ENCODE measurements at places on chromosomes 12 and 14.

- no peak overlapping the region for H3K27ac ChIP-seq
- H3K4me3 ChIP-seq, result no peak overlapping the region
- DNase-seq, result no peak
- H3K27me3 ChIP-seq, result peaks cover 35% of the 10 kb centered on the region
- H3K4me1 ChIP-seq, result no peaks in the 10 kb centered on the region
- no peaks in the 10 kb centered on the region for H3K36me3 ChIP-seq
These were observed 1.7 kb downstream of the OLR1 start for GRCh38 chr12:10170216-10170615.

DNA sequence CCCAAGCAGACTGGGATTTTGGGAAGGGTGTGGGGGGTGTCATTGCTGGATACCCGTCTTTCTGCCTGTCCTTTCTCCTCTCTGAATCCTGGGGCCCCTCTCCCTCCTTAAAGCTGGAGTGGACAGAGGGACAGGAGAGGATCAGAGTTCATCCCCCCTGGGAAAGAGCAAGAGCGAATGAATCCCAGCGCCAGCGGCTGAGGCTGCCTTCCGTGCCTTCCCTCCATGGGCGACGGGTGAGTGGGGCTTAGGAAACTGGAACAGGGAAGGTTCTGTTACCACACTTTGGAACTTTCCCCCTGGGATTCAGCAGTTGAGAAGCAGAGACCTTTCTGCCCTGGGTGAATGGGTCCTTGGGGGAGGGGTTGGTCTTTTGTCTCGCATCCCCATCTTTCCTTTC is 16.2 kb upstream of the RIN3 start:
- no peak for DNase-seq
- H3K36me3 ChIP-seq, result no peaks in the 10 kb centered on the region
- H3K27ac ChIP-seq, result no peak overlapping the region
- no peaks in the 10 kb centered on the region for H3K4me1 ChIP-seq

DNA sequence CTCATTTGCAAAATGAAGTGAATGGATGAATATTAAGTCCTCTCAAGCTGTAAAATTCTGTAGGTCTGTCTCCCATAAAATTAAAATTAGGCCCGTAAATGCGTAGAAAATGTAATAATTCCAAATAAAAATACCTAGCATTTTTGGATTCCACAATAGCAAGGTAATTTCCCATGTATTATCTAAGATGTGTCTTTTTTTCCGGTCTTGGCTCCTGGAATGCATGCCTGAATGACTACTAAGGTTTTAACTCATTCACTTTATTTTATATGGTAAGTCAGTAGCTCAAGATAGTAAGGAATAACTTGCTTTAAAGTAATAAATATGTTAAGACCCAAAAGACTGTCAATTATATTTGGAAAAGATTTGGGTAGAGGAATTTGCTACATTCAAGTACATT is 11.1 kb downstream of the TXNRD1 start:
- H3K36me3 ChIP-seq, result no peaks in the 10 kb centered on the region
- H3K27ac ChIP-seq, result no peak overlapping the region
- H3K4me1 ChIP-seq, result no peaks in the 10 kb centered on the region
- no peak for DNase-seq

DNA sequence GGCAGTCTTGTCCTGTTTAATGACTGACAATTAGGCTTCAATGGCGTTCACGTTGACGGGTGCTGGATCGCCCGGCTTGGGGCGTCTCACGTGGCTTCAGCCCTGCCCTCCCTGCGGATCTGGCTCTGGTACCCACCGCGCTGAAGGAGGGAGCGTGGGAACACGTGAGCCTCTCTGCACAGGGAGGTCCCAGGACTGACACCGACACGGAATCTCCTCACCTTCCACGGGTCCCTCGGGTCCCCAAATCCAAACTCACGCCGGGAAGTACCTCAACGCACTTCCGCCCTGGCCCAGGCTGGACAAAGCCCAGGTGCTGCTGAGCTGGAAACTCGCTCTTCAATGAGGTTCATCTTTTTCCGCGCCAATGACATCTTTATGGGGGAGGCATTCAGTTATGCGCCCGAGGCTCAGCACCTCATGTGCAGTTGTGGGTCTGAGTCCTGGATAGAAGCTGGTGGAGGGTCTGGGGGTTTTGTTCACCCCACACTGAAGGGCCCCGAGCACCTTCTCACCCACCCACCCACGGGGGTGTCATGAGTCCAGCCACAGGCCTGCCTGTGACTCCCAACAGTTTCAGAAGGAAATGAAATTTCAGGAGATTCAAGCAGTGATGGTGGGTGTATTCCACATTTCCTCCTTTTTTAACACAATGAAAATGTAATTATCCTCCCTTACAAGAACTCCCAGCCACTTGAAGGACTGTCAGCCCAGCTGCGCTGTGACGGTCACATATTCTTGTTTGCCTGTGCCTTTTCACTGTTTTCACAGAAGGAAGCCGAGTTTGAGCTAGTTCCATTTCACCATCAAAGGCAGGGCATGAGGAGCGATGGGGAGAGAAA is 251.7 kb upstream of the SFSWAP start:
- no peak overlapping the region for H3K4me3 ChIP-seq
- H3K27me3 ChIP-seq, result no peaks in the 10 kb centered on the region
- no peak overlapping the region for H3K27ac ChIP-seq
- H3K36me3 ChIP-seq, result no peaks in the 10 kb centered on the region

GRCh38 chr12:109596418-109597244 is 23.0 kb downstream of the MVK start:
- no peak overlapping the region for H3K4me3 ChIP-seq
- H3K4me1 ChIP-seq, result 0 out of 2 replicates have a peak, but pooled peaks cover 2% of the 10 kb centered on the region
- no peak for DNase-seq
- peaks cover 35% of the 10 kb centered on the region for H3K36me3 ChIP-seq

DNA sequence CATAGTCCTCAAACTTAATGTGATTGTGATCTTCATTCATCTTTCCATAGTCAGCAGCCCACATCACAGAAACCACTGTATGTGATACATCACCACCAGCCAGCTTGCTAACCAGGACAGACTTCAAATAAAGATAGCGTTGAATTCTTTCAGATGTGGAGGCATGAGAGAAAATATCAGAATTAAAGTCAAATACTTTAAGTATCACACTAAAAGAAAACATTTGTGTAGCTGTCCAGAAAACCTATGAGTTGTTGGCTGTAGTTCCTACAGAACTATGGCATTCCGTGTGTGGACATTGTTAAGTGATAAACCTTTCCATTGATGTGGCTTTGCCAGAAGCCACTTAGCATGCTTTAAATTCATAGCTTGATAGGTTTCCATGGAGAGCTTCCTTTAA is 105.1 kb downstream of the LLPH start:
- peaks cover under 1% of the 10 kb centered on the region for H3K27me3 ChIP-seq
- no peaks in the 10 kb centered on the region for H3K4me1 ChIP-seq
- H3K27ac ChIP-seq, result no peak overlapping the region

- no peaks in the 10 kb centered on the region for H3K27me3 ChIP-seq
- no peak overlapping the region for H3K4me3 ChIP-seq
- H3K36me3 ChIP-seq, result peaks cover 90% of the 10 kb centered on the region
- DNase-seq, result no peak
- H3K27ac ChIP-seq, result no peak overlapping the region
- no peaks in the 10 kb centered on the region for H3K4me1 ChIP-seq
These were observed 27.6 kb downstream of the MAPKAPK5 start for GRCh38 chr12:111869671-111870070.

DNA sequence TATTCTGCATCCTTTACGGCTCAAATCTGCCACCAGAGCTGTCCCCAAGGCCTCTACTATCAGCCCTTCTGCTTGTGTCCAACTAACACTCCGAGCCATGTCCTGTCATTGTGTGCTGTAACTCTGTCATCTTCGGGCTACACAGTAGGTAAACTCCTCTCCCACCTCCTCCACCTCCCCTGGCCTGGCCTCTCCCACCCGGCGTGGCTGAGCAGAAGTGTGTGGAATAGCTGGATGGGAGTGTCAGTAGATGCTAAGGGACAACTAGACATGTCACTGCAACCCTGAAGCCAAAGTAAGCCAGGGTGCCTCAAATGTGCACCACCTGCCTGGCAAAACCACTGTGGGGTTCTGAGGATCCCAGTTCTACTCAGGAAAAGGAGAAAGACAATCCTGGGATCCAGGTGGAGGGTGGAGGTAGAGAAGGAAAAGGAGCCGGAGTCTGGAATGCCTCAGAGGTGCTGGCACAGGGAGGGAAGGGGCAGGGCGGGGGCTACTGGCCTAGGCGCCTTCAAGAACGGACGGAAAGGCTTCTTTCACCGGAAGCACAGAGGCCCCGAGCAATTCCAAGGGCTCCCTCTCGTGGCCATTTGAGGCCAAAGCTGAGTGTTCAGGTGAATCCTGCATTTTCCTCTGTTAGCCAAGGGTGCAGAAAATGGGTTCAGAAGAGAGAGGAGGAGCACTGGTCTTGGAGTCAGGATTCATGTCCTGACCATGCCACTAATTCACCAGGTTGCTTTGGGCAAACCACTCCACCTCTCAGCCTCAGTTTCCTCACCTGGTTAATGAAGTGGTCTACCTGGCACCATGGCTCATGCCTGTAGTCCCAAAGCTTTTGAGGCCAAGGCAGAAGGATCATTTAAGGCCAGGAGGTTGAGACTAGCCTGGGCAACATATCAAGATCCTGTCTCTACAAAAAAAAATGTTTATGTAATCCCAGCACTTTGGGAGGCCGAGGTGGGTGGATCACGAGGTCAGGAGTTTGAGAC is 20.5 kb upstream of the FAM181A start:
- H3K27me3 ChIP-seq, result no peaks in the 10 kb centered on the region
- H3K4me1 ChIP-seq, result no peaks in the 10 kb centered on the region
- DNase-seq, result peak; percentile 55
- no peak overlapping the region for H3K4me3 ChIP-seq

DNA sequence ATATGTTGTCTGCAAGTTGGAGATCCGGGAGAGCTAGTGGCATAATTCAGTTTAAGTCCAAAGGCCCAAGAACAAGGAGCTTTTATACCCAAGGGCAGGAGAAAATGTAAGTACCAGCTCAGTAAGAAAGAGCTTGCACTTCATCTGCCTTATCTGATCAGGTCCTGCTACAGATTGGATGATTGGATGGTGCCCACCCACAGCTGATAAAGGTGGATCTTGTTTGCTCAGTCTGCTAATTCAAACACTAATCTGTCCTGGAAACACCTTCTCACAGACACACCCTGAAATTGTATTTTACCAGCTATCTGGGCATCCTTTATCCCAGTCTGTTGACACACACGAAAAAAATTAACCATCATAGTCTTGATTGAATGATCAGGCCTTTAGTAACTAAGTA is 230.7 kb upstream of the SLC16A7 start:
- H3K36me3 ChIP-seq, result no peaks in the 10 kb centered on the region

DNA sequence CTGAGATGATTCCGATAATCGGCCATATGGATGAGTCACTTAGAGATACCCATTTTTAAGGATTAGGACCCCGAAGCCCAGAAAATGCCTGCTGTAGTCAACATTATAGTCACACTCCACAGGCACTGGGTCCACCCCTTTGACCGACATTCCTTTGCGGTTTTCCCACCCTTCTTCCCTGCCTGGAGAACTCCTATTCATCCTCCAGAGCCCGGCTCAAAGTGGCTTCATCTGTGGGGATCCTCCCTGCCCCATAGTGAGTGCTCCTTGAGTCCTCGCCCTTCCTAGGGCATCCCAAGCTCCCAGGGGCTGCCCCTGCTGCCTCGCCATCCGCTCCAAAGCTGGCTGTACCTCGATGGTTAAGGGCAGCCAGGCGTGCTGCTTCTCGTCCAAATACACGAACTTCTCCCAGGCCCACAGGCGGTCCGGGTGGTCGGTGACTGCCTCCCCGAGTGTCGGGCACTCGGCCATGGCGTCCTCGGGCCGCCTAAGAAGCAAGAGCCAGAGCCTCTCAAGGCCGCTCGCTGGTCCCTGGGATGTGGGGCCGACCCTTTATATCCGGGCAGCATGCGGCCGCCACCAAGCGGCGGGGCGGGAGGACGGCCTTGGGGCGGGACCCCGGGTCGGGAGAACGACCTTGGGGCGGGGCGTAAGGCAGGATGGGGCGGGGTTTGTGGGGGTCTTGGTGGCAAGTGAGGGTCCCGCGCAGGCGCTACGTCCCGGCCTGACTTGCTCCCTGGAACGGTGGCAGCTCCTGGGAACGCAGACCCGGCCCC is at the start of gene TCL1A:
Gene TCL1A, minus strand, starts transcription at position 530 of the 776 bp plus-strand sequence. Its CDS starts 59 bp downstream, at position 471.
- H3K4me3 ChIP-seq, result no peak within 1 kb of the TSS
- no peaks in the 10 kb centered on the region for H3K4me1 ChIP-seq
- H3K36me3 ChIP-seq, result no peaks in the 10 kb centered on the region
- DNase-seq, result no peak

DNA sequence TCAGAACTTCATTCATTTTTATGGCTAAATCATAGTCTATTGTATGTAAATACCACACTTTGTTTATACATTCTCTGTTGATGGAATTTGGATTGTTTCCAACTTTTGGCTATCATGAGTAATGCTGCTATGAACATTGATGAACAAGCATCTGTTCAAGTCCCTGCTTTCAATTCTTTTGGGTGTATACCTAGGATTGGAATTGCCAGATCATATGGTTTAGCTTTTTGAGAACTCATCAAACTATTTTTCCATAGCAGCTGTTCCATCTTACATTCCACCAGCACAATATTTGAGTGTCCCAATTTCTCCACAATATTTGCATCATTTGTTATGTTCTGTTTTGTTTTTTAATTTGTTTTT is 52.3 kb upstream of the CCND2 start:
- peaks cover 9% of the 10 kb centered on the region for H3K27me3 ChIP-seq
- no peak overlapping the region for H3K4me3 ChIP-seq
- H3K4me1 ChIP-seq, result no peaks in the 10 kb centered on the region
- no peak for DNase-seq
- no peak overlapping the region for H3K27ac ChIP-seq

DNA sequence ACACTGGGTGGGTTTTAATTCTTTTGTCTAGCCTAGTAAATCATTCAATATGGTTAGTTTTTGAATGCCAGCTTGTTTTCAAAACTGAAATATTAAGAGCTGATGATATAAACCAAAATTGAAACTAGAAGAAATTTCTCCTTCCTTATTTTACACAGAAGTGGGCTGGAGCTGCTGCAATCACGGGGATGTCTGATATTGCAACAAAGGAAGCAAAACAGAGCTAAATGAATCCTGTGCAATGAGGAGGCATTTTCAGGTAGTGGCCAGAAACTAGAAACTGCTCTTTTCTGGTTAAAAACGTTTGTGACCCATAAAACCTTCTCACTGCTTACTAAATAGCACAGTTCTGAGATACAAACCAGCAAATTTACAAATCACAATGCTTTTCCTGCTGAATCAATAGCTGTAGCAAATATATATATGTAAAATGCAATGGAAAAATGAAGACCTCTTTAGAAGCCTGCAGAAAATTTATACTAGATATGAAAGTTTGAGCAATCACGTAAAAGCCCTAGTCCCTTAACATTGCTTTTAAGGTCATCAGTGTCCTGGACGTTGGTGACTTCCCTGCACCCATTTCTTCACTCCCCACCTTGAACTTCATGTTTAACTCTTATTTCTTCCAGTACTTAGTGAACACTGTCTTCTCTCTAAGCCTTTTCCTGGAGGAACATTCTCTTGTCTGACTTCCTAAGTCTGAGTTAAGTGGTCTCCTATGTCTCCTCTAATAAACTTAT is 15.9 kb upstream of the LRRK2 start:
- DNase-seq, result no peak
- H3K4me3 ChIP-seq, result no peak overlapping the region
- H3K27ac ChIP-seq, result no peak overlapping the region
- H3K4me1 ChIP-seq, result no peaks in the 10 kb centered on the region
- no peaks in the 10 kb centered on the region for H3K36me3 ChIP-seq

All from DND-41 (cell line).